ENCODE measurements at places on chromosomes 1 and 21.

DNA sequence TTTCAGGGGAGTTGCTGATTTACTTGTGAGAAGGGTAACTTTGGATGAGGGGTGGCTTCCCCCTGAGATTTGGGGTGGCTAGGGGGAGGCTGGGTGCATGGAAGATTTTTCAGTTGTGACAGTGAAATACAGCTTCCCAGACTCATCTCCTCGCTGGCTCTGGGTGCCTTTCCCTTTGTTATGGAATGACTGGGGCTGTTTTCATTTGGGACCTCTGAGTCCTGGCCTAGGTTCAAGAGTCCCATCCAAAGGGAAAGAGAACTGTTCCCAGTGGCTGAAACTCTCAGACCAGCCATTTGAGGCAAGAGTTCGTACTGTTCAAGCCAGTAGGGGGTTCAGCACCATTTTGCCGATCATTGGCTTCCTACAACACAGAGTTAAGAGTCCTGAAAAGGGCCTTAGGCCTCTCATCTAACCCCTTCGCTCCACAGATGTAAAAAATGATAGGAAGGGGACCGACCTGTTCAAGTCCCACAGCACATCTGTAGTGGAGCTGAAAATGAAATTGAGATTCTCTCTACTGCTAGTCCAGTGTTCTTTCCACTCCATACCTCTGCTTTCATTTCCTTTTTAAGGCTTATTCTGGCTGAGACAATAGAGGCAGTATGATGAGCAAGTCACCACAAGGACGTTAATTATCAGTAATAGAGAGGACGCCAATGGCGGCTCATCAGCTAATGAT lies 958 bp downstream of the DDR2 start:
- no peak for DNase-seq

DNA sequence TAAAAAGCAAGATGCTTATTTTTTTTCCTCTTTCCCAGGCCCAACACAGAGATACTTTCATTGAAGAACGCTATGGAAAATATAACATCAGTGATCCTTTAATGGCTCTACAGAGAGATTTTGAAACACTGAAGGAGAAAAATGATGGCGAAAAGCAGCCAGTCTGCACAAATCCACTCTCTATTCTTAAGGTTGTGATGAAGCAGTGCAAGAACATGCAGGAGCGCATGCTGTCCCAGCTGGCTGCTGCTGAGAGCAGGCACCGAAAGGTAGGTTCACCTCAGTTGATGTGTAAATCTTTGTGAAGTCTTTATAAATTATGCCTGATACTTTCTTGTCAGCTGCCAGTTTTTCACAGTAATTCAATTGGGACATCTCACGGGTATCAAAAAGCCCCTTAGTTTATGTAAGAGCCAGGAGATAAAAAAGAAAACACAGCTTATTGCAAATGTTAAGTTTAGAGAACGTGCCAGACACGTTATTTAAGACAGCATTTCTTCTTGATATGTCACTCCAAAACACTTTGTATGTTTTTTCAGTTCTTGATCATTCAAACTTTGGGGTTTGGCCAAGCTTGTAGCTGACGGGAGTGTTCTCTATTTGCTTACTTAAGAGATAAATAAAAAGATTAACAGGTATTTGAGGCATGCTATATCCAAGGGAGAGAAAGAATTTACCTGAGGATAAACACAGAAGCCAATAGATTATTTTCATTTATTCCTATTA lies 53.1 kb downstream of the CTTNBP2NL start:
- no peak for DNase-seq

GRCh38 chr1:183609759-183610452 lies 19.6 kb upstream of the NCF2 start:
- no peak for DNase-seq

GRCh38 chr1:23837908-23838307 lies 12.7 kb upstream of the HMGCL start:
- DNase-seq: peak; percentile 52

DNA sequence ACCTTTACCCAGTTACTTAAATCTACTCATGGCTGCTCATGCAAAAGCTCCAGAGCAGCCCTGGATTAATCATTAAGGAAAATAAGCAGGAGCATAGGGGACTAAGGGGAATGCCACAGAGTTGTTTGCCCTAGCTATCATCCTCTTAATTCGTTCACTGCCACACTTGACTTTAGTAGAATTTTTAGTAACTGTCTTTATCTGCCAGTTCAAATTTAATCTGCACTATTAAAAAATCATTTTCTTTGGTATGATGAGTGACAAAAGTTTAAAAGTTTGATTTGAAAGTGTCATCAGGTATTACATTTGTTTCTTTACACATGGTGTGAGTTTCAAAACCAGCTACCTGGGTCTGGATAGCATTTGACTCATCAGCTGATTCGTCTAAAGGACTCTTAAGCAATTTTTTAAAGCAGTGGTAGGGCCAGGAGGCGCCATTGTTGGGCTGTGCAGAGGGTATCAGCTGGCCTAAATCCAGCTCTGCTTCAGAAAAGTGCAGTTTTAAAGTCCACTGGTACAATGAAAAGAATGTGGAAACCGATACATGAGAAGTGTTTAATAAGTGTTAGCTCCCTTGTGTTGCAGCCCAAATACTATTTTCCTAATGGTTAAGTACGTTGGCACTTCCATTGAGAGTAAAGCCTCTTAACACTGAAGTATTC lies 69.9 kb upstream of the DR1 start:
- no peak for DNase-seq

DNA sequence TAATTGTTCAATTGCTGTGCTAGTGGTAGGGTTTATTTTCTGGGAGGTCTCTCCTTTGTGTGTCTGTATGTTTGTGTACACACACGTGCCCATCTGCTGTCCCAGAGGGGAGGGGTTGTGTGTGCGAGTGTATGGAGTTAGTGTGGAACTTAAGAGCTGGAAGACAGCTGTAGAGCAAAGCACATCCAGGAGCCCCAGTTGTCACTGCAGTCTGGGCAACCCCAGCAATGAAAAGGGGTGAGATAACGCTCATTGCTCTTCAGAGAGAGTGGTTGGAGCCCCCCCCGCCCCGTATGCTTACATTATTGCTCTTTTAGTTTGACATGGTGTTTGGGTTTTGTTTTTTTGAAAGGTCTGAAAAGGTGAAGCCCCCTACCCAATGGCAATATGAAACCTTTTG lies 36.9 kb downstream of the NCF2 start:
- DNase-seq: no peak

DNA sequence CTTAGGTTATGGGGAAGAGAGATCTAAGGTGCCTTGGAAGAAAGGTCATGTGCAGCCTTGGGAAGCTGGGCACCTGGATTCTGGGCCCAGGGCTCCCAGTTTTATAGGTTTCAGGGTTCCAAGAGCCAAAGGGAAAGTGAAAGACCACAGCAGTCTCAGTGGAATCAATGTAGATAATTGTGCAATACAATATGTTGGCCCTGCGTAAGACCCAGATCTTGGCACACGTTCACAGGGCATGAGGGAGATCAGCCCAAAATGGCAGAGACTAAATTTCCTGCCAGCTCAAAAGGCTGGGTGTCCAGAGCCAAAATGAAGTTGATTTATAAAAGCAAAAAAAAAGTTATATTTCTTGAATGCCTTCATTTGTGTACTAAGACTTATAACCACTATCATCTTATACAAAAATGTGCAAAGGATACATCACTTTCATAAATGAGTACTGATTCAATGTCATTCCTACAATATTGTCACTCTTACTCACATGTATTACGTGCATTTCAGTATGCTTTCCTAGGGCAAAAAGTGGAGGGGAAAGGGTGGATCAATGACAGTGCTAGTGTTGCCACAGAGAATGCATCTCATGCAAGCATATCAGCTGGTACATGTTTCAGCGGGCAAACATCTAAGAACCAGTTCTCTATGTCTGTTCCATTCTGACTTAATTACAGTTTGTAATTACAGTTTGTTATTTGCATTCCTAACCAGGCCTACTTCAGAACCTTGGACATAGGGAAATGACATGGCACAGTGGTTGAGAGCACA lies 22.5 kb upstream of the NPL start:
- DNase-seq: no peak

GRCh38 chr1:235009561-235010306 lies 118.9 kb downstream of the TOMM20 start:
- peak; percentile 51 for DNase-seq

GRCh38 chr1:162580308-162580707 lies 18.8 kb downstream of the UAP1 start:
- DNase-seq: no peak

DNA sequence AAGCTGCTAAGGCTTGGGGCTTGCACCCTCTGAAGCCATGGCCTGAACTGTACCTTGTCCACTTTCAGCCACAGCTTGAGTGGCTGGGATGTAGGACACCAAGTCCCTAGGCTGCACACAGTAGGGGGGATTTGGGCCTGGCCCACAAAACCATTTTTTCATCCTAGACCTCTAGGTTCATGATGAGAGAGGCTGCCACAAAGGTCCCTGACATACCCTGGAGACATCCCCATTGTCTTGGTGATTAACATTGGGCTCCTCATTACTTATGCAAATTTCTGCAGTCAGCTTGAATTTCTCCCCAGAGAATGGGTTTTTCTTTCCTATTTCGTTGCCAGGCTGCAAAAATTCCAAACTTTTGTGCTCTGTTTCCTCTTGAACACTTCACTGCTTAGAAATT lies 26.3 kb upstream of the CHODL start:
- DNase-seq: no peak

DNA sequence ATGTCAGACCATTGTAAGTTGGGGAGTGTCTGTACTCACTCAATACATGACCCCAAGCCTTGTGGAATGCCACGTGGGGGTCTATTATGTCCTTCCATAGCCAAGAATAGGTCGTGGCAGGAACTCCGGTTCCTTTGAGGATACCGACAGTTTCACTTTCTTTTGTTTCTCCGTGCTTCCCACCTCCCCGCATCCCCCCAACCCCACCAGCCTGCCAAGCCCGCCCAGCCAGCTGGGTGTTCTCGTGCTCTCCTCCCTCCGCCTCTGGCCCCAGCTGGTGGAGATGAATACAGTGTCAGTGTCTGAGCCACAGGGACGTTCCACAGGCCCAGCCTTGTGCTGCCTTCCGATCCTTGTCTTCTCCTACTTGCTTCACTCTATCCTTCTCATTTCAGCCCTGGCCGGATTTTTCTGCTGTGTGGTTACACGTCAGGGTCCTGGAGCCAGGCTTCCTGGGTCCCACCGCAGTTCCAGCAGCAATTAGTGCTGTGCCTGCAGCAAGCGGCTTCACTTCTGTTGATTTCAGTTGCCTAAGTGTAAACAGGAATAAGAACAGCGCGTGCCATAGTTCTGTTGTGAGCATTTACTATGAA lies 4.1 kb upstream of the AGTRAP start:
- DNase-seq: no peak

DNA sequence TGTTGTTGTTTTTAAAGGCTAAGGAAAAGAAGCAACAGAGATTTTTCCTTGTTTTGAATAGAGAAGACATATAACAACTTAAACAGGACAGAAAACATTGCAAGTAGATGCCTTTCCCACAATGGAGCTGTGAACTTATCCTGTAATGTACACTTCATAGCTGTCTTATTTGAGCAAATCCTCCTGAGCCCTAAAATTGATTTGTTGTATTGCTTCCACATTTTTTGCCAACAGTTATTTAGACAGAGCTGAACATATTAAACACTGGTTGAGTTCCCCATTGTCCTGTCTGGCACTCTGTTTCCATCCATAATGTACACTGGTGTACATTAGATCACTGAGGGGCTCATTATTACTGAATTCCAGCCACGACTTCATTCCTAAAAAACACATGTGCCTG lies 32.2 kb downstream of the CACHD1 start:
- DNase-seq: no peak
